OCI-LY7 (cell line): ENCODE measurements at places on chromosomes 13 and 19.

- no peak for DNase-seq
Measured at GRCh38 chr19:3012621-3013262, 16.3 kb downstream of the TLE2 start.

GRCh38 chr13:94128430-94128829 lies 351.1 kb downstream of the DCT start:
- no peak for DNase-seq

GRCh38 chr13:22289711-22290110 lies 618.8 kb downstream of the FGF9 start:
- DNase-seq, result no peak

GRCh38 chr19:48469934-48470680 lies 938 bp downstream of the CYTH2 start:
- no peak for DNase-seq

DNA sequence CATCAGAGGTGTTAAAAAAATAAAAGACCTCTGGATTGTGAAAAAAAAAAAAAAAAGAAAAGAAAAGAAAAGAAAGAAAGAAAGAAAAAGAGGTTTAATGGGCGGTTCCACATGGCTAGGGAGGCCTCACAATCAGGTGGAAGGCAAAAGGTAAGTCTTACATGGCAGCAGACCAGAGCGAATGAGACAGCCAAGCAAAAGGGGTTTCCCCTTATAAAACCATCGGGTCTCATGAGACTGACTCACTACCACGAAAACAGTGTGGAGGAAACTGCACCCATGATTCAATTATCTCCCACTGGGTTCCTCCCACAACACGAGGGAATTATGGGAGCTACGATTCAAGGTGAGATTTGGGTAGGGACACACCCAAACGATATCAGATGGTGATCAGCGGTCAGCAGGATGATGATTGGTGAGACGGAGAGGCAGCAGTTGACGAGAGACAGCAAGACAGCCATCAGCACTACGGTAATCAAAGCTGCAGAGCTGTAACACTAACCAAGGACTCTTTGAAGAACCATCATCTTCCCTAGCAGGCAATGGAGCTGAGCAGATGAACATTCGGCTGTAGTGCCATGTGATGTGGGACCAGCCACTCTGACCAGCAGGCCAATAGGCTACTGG lies 3.9 kb upstream of the CD209 start:
- DNase-seq, result peak; percentile 18

DNA sequence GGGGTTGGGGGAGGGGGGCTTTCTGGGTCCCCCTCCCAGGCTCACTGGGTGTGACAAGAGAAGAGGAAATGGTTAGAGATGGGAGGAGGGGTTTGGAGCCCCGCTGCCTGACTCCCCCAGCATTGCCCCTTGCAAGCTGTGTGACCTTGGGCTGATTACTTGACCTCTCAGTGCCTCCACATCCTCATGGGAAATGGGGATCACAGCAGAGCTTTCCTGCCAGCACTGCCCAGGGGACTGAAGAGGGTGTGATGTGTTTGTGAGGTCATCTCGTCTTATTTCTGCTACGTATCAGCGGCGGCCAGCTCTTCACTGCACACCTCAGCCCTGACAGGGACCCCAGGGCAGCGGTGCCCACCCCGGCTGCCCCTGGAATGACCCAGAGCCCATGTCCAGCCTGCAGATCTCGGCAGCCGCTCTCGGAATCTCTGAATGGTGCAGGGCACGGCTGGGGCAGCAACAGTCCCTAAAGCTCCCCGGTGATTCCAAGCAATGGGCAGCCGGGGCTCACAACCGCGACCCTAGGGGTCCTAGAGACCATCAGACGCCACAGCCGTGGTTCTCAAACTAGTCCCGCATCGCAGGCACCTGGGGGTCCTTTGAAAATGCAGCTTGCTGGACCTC lies 8.4 kb downstream of the PNMA8B start:
- DNase-seq, result no peak

DNA sequence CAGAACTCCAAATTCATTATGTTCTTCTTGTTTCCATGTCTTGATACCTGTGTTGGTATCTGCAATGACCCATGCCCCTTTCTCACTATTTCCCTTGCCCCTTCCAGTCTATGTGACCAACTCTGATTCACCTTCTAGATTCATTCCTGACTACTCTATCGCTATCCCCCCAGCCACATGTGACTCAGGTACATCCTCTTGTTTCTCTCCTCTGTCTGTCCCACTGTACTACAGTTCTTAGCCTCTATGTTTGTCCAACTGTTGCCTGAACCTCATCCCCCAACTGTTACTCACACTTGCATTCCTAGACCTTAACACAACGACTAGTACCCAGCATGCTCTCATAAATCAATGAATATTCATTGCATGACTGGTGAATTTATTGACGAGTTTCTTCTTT lies 10.0 kb upstream of the FLT3 start:
- no peak for DNase-seq

DNA sequence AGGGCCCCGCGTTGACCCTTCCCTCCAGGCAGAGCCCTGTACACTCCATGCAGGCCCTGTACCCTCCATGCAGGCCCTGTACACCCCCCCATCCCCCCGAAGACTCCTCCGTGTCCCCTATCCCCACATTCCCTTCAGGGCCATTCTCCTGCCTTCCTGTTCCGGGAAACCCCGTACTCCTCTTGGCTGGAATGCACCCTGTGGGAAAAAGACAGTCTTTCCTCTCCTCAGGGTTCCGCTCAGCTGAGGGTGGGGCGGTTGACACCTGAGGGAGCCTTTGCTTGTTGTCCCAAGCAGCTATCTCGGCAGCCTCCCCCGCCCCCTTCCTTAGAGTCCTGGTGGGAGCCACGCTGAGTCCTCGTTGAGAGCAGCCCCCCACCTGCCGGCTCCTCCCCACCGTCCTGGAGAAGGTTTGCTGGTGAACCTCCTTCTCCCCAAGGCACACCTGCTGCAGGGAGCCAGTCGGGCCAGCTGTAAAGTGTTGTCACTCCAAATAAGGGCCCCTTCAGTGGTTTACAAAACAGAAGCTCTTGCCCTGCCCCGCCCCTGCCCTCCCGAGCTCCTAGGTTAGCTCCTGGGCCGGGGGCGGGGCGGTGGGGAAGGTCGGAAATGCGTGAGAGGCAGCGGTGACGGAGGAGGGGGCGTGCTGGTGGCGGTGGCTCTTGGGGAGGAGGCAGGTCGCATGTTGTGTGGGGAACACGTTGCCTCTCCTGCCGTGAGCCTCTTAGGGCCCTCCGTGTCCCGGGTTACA lies 1.5 kb downstream of the GNA11 start:
- no peak for DNase-seq

GRCh38 chr13:89977203-89977602 lies 1370.3 kb upstream of the MIR17HG start:
- DNase-seq, result no peak

- DNase-seq, result no peak
Measured at GRCh38 chr19:49567861-49568441, 12.4 kb downstream of the NOSIP start.

DNA sequence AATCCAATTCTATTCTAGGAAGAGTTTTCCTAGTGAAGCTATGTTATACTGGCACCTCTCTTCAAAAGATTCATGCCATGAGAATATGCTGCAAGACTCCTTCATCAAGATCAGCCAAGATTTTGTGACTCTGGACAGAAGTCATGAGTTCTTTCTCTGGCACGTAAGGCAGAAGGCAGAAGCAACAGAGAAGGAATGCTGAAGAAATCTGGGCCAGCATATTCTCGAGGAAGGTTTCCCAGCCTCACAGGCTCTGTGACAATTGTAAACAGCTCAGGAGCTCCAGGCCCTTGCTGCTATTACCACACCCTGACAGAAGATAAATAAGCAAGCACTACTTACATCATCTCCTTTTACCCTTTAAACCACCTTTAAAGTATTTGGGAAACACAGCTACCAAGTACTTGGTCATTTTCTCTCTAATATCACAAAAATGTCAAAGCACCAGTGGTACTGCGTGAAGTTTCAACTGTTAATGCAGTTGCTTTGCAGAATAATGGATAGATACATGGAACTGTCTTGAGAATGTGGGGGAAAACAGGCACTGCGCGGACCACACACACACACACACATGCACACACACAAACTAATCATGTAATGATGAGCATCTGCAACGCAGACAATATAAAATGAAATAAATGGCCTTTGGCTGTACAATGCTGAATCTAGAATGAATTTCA lies 55.4 kb downstream of the INTS6 start:
- DNase-seq, result no peak

GRCh38 chr19:52961981-52962380 lies 700 bp downstream of the ZNF816 start:
- DNase-seq, result peak; percentile 4

DNA sequence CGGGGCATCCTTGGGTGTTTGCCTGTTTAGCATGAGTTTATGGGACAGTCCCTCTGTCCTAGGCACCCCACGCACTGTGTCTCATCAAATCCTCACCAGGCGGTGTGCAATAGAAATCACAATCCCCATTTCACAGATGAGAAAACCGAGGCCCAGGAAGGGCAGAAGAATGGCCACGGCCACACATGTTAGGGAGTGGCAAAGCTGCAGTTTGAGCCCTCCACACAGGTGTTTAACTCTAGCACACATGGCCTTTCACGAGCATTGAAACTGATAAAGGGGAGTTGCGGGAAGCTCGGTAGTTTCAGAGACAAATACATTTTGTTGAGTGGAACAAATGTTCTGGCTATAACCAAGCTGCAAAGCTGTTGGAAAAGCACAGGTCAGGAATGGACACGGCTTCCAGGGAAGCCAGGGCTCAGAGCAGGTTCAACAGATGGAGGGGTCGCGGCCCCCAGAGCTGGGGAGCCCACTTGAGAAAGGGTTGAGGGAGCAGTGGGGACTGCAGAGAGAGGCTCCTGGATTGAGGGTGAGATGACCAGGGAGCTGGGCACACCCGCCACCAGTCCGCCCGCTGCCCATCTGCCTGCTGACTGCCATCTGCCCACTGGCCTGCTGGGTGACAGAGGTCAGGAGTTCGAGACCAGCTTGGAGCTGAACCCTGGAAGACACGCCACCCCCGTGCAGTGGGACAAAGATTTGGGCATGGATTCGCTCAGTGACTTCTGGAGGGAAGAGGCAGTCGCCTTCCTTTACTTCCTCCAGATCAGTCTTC lies 154.7 kb downstream of the URI1 start:
- no peak for DNase-seq

GRCh38 chr19:42250666-42251531 lies 4.0 kb downstream of the ERF start:
- no peak for DNase-seq

GRCh38 chr13:20491926-20492435 lies 33.7 kb downstream of the CRYL1 start:
- no peak for DNase-seq

DNA sequence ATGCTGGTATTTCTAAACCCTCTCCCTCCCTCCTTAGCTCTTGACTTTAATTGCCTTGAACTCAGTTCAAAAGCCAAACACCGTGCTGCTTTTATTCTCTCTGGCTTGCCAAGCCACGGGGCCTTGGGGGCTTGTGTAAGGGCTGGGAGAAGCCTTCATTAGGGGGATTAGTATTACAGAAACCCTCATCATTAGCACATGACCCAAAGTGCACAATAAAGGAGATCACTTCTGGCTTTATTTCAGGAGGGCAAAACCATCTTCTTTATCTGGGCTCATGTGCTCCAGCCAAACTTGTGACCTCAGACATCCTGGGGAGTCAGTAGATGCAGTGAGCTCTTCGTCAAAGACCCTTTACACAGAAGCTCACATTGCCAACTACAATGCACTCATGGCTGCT lies at the start of gene DCT:
Gene DCT, minus strand, starts transcription at position 67 of the 400 bp plus-strand sequence. CDS start 427 bp downstream, outside the sequence.
- no peak for DNase-seq

DNA sequence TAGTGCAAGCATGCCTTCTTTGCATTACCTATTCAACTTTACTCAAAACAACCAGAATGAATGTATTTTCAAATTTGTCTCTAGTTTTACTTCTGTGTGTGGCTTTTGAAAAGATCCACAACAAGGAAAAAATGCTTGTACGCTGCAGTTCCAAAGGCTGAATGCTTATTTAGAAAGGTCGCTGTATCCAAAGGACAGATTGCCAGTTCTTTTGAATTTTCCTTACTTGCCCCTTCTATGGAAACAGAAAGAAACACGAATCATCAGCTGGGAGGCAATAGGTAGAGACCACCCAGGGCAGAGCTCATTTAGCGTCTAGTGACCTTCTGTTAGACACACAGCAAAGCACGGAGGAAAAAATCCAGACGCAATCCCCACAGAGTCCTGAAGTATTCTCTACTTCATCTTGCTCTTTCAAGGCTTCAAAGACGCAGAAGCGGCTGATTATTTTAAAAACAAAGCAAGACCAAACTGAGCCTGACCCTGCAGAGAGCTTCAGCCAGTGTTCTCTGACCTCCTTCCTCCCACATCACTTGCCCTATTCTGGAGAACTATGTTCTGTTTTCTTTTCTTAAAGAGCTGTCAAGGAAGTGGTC lies 674.6 kb upstream of the SGCG start:
- no peak for DNase-seq

DNA sequence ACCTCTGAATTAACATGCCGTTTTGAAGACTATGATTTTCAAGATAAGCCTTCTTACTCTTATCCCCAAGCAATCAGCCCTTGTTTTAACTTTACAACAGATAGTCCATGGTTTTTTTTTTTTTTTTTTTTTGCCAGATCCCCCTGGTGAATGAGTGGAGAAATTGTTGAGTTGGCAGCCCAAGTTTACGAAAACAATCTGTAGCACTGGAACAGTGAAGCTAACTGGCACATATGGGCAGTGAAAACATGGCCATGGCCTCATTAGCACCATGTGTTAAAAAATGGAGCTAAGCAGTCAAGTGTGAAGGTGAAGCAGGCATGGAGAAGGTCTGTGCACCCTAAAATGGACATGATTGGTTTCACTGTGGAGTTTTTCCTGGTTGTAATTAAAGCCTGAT lies 812.1 kb upstream of the MIR17HG start:
- no peak for DNase-seq

DNA sequence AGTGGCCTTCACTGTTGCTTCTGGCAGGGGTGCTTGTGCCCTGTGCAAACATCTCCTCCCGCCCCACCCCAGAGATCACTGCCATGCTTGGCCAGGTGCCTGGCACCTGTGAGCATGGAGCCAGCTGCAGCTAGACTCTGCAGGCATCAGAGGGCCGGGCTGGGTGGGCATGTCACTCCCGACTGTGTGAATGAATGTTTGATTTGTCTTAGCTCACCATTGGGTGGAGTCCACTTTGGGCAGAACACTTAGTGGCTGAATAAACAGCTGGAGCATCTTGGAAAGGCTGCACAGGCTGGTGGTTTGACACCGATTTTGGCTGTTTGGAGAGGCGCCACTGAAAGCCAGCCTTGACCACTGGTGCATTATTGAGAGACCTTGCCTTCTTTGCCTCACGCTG lies 267.3 kb downstream of the DLEU7 start:
- DNase-seq, result no peak

DNA sequence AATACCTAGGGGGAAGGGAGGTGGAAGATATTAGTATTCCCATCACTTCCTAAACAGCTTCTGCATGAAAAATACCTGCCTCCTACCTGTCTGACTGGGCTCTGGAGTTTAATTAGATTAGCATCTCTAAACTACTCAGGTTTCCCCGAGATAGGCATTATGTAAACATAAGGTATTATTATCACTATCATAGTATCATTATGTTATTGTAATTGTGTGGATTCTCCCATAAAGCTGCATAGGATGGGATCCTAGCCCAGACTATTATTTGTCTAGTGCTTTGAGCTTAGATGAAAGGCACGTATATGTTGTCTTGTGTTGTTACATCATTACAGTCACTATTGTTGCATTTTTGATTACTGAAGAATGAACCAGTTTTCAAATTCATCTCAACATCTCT lies 115.2 kb upstream of the SOX21 start:
- DNase-seq, result no peak
